Astrocyte of the hippocampus (primary cell): ENCODE measurements at places on chromosomes 16 and 17.

DNA sequence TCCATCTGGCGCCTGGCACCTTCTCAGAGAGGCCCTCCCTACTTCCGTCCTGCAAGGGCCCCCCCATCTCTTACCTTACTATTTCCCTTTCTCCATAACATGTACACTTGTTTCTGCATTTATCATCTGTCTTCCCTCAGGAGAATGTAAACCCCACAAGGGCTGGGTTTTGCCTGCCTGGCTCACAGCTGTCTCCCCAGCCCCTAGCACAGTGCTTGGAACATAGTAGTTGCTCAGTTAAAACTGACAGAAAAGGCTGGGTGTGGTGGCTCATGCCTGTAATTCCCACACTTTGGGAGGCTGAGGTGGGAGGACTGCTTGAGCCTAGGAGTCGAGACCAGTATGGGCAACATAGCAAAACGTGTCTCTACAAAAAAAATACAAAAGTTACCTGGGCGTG is 5.7 kb upstream of the SNN start:
- no peak for DNase-seq

- DNase-seq, result no peak
Measured at GRCh38 chr16:78639775-78640174, 540.3 kb downstream of the WWOX start.

GRCh38 chr16:4797805-4798252 is 2.7 kb downstream of the SMIM22 start:
- no peak for DNase-seq

- no peak for DNase-seq
Measured at GRCh38 chr16:11138022-11138768, 117.8 kb downstream of the SOCS1 start.

GRCh38 chr16:12436201-12436657 is 367.5 kb downstream of the CPPED1 start:
- DNase-seq, result peak; percentile 3

DNA sequence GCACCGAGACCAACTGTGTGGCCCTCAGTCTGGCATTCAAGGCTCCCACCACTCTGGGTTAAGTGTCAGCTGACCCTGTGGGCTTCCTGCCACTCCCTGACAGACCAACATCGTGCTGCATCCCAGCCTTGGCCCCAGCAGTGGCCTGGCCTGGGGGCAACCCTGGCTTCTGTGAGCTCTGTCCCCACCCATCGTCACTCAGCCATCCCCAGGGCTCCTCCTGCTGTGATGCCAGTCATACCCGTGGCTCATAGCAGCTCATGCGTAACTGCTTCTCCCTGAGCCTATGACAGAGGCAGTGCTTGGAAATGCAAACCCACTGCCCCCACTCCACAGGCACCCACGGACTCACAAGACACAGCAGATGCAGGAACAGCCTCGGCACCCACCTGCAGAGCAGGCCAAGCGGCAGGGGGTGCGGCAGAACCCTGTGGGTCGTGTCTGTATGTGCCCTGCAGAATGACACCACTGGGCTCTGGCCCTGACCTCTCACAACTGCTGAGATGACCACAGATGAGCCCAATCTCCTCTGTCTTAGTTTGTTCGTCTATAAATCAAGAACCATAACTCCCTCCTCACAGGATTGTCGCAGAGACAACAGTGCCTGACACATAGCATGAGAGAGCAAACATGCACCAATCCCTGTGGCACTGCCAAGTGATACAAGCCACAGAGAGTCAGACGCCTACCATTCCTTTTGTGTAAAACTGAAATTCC is 26.6 kb downstream of the PIEZO1 start:
- no peak for DNase-seq

DNA sequence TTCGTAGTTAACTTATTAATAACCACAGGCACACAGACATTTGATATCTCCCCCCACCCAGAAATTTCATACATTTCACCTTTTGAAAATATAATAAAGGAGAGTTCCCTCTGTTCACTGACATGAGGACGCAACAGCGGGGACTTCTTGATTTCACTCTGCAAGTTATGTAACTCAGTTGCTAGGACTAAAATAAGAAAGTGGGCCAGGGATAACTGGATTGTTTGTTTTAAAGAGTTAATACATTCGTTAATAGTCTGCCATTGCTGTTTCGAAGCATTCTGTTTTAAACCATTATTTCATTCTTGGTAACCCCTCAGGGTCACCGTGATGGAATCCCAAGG is 1.2 kb downstream of the RHOT1 start:
- DNase-seq, result no peak

DNA sequence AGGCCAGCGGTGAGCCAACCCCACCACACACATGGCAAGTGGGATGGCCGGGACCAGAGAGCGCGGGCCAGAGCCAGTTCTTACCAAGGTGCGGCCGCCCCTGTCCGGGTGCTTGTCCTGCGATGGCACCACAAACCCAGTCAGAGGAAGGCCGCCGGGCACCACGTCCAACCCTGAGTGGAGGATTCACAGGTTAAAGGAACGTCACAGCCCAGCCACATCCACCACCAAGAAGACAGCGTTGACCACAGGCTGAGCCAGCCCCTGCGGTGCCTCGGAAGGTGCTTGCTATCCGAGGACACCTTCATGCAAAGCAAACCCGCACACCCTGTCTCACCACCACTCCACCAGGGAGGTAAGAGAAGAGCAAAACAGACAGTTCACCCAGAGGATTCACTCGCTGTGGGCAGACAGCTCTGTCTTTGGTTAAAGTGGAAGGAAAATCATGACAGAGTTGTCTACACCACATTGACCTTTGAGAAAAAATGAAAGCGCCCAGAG is 15.8 kb downstream of the SLX4 start:
- DNase-seq, result no peak

- no peak for DNase-seq
Measured at GRCh38 chr16:28003923-28004322, 59.6 kb downstream of the GSG1L start.

- no peak for DNase-seq
Measured at GRCh38 chr16:87584271-87584670, 18.0 kb upstream of the JPH3 start.

GRCh38 chr17:39921323-39921722 is 2.9 kb upstream of the GSDMB start:
- no peak for DNase-seq

DNA sequence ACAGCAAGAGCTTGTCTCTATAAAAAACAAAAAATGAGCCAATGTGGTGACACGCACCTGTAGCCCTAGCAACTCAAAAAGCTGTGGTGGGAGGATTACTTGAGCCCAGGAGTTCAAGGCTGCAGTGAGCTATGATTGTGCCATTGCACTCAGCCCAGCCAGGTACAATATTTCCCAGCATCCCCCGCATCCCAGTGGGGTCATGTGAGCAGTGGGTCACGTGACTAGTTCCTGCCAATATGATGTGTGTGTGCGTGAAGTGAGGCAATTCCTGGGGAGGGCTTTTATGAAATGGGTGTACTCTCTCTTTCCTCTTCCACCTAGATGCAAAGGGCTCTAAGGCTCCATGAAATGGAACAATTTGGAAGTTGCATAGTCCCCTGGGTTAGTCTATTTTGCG is 81.3 kb downstream of the GSG1L start:
- no peak for DNase-seq

DNA sequence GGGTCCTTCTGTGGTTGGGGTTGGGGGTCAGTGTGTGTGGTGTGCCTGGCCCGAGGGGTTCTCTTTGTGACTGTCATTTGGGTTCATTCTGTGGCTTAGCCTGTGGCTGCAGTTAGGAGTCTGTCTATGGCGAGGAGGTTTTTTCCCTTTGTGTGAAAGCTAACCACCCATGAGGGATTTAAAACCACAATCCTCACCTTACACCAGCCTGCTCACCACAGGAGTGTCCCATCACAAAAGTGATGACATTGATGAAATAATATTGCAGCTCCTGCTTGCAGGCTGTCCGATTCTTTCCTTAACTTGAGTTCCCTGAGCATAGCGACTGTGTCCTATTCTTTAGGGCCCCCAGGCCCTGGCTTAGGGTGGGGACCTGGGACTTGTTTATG is 113.6 kb downstream of the RAP1GAP2 start:
- peak; percentile 64 for DNase-seq

DNA sequence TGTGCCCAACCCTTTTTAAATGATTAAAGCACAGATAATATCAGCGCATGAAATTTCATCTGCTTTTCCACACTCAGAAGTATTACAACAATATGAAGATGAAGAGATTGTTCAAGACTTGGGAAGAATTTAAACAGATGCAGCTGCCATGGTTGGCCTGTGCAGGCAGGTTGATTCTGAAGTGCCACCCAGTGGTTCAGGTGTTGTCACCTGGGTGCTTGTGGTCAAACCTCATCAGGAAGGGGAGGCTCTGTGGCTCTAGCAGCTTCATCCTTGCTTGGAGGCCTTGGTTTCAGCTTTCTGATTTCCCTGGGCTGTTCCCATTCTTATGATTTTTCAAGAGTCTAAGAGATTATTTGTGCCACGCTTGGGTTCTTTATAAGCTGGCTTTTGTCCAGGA is 22.2 kb upstream of the CLEC18C start:
- DNase-seq, result no peak

DNA sequence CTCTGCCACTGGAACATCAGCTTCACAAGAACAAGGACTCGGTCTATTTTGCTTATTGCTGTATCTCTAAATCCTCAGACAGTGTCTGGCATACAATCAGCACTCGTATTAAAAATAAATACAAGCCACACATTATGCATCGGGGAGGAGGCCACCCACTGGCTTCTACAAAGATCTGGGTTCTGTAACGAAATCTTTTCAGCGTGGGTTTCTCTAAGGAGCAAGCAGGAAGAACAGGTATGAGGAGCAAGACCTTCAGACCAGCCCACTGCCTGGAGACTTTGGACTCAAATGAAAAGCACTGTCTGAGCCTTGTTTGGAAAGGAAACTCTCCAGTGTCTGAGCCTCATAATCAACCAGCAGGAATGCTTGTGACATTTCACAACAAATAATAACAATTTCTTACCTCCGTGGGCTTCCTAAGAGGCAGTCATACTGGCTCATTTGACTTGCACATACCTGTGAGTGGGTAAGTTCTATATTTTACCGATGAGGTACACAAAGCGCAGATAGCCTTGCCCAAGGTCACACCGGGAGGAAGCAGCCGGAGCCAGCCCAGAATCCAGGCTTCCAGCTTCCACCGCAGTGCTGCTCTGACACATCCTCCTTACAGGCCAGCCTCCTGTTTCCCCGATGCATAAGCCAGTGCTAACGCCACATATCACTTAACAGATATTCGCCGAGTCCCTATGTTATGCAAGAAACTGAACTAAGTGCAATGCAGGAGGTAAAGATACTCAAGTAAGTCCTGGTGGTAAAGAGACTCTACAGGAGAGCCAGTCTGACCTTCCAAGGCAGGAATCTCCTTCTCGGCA is 118.6 kb upstream of the TNRC6C start:
- peak; percentile 45 for DNase-seq

GRCh38 chr16:75247249-75247648 is 4.2 kb downstream of the BCAR1 start:
- DNase-seq, result no peak

DNA sequence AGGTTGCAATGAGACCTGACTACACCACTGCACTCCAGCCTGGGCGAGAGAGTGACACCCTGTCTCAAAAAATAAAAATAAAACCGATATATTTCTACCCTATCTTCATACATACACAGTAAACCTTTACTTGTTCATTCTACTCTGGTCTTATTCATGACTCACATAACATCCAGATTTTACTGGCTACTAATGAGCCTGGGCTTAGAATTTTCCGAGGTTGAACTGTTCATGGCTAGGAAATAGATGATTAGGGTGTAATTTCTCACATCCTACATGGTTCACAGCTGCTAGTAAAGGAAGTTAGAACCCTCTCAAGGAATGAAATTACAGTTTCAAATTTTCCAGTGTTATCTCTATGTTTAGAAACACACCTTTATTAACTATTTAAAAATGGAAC is 14.7 kb downstream of the GSPT1 start:
- peak; percentile 37 for DNase-seq

DNA sequence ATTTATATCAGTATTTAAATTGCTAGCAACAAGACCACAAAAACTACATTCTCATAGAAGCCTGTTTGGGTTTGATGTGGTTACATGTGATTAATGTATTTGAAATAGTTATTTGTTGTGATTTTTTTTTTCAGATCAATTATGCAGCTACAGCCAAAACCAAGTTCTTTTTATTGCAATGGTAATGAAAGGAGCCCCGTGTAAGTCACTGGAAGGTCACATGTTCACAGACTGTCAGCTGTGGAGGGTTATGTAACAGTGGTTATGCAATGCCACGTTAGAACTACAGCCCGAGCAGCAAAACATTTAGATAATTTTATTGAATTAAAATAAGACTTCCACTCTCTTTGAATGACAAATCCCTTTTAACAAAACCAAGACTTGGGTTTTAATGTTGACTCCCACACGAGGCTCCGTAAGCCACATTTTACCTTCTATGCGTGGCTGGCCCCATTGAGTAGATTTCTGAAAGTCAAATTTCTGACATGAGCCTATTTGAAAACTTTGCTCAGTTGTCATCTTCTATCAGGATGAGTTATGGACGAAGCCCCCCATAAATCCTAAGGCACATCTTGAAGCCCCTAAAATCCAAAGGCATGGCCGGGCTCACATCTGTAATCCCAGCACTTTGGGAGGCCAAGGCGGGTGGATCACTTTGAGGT is 41.8 kb upstream of the SEC14L1 start:
- peak; percentile 50 for DNase-seq

DNA sequence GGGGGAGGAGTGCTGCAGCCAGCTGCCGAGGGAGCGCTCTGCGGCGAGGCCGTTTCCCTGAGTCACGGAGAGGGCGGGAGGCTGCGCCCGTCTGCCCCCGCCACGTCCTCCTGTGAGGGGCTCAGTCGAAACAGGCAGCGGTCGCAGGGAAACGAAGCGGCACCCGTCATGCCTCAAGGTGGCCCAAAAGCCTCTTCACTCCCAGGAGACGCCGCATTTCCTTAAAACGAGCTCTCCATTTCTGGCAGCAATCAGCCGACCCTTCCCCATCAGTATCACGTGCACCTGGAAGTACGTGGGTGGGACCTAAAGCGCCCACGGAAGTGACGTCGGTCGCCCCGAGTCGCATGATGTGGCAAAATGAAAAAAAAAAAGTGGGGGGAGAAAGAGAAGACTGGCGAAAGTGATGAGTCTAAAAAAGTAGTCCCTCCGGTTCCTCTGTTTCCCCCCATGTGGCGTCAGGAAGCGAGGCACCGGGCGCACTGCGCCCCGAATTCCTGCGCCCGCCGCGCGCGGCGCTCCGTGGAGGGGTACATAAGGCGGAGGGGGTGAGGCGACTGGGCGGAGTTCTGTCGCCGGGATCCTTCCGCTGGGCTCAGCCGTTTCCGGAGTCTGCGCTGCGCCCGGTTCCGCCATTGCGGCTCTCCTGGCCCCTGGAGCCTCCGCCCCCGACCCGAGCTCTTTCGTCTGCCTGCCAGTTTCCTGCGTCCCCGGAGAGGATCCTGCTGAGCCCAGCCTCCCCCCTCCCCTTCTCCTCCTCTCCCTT is at the start of gene CLTC:
TSS of gene CLTC (plus strand) at position 598 of the 766 bp plus-strand sequence. CDS start 237 bp downstream, outside the sequence.
- peak; percentile 98 for DNase-seq
